ENCODE measurements at places on chromosomes 1 and 21.

GRCh38 chr1:151907363-151908139 is 1.8 kb downstream of the THEM4 start:
- DNase-seq, result no peak

GRCh38 chr1:163410073-163410999 is 88.6 kb downstream of the NUF2 start:
- peak; percentile 41 for DNase-seq

DNA sequence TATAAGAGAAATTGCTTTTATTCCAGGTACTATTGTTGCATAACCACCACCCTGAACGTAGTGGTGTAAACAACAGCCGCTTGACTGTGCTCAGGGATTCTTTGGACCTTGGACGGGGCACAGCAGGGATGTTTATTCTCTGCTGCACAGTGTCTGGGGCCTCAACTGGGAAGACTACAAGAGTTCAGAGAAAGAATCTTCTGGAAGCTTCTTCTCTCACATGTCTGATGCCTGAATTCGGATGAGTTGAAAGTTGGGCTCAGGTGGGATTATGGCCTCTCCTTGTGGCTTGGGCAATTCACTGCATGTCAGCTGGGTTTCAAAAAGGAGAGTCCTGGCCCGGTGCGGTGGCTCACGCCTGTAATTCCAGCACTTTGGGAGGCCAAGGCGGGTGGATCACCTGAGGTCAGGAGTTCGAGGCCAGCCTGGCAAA is 19.0 kb upstream of the SSBP3 start:
- DNase-seq, result no peak

DNA sequence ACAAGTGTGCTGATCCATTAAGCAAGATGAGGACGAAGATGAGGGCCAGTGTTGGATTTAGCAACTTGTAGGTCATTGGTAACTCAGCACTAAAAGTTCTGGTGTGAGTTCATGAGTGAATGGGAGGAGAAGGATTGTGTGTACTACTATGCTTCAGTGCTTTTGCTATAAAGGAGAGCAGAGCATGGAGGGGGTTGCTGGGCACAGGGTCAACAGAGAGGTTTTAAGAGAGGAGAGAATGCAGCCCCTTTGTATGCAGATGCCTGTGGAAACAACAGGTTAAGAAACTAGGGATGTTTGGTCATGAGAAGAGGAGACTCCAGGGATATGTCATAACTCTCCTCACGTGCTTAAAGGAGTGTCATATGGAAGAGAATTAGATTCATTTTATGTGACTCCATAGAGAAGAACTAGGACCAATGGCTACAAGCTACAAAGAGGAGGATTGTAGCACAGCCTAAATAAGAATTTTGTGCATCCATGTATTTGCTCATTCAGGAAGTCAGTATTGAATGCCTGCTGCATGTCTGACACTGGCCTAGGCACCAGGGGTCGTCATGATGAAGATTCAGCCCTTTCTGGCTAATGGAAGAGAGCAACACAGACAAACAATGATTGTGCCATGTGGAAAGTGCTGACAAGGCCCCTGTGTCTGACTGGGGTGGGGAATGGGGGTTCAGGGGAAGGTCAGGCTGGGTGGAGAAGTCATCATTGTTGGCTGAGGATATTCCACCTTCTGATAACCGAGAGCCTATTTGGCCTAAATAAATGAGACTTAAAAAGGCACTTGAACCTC is 53.5 kb downstream of the KIRREL1 start:
- no peak for DNase-seq

GRCh38 chr1:186302381-186302920 is 72.6 kb downstream of the TPR start:
- DNase-seq, result no peak

DNA sequence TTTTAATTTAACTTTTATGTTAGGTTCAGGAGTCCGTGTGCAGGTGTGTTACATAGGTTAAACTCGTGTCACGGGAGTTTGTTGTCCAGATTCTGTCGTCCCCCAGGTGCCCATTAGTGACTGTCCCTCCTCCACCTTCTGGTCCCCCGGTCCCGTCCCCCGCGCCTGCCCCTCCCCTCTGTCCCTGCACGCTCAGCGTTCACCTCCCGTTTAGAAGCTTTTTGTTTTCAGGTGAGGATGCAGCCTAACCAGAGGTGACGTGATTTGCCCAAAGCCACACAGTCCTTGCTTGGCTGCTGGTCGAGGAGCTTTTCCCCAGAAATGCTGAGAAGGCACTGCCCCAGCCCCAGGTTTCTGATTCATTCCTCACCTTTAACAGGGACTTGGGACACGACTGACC is 844 bp downstream of the C1orf146 start:
- DNase-seq, result no peak

- DNase-seq, result no peak
Measured at GRCh38 chr1:27021354-27022031, 8.8 kb upstream of the TENT5B start.

- DNase-seq, result no peak
Measured at GRCh38 chr1:25837262-25837875, 17.6 kb downstream of the MTFR1L start.

DNA sequence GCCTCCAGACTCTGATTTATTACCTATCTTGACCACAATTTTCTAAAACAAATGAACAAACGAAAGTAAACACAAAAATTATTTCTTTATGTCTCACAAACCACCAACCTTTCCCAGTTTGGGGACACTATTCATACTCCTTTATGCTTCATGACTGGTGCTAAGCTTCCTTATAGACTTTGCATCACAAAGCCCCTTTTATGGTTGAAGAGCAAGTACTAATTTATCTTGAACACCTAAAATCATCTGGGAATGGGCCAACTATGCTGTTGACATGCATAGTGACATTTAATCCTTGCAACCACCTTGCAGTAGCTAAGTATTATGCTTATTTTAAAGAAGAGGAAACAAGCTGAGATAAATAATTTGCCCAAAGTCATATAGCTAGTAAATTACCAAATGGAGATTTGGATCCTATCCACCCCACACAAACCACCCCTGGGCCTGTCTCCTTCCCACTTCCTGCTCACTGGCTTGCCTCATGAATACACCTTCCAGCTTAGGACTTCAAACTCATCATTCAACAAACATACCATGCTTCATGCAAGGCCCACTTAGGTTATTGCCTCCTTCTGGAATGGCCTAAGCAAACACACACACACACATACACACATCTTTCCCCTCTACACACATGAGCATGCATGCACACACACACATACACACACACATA is 192.2 kb downstream of the PLPP3 start:
- no peak for DNase-seq

DNA sequence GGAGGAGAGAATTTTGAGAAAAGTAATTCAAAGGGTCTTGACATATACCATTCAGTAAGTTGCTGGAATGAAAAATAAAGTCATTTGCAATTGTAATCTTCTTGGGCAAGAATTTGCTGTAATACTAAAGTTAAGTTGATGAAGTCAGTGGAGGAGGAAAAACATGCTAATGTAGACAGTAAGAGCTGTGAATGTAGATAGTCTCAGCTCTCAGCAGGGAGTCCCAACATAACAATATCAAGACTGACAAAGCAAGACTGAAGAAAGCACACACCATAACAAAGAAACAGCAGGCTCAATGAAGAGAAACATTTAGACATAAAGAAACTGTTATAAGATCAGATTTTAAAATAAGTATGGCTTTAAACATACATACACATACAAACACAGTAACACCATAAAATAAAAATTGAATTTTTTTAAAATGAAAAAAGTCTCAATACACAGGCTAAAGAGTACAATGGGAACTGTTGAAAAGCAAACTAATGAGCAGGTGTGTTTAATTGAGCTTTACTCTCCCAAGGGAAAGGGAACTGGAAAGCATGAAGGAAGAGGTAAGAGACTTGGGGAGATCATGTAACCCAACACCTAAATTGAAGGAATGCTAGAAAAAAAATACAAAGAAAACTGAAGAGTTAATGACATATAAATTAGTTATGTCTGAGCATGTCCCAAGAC is 336.3 kb upstream of the NCAM2 start:
- DNase-seq, result no peak

DNA sequence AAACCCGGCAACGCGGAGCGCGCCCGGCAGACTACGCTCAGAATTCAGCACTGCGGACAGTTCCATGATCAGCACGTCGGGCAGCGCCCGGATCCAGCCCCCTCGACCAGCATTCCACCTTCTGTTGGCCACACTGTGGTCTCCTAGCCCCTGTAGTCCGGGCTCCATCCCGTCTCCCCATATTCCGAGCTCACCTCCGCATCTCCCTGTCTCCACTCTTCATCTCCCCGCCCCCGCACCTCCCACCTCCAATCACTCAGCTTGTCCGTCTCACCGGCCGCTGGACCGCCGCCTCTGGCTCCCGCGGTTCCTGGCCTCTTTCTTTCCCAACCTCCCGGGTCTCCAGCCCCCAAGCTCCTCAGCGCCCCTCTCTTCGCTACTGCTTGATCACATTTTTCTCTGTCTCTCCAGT is 500 bp downstream of the EPHA10 start:
- DNase-seq, result peak; percentile 14

DNA sequence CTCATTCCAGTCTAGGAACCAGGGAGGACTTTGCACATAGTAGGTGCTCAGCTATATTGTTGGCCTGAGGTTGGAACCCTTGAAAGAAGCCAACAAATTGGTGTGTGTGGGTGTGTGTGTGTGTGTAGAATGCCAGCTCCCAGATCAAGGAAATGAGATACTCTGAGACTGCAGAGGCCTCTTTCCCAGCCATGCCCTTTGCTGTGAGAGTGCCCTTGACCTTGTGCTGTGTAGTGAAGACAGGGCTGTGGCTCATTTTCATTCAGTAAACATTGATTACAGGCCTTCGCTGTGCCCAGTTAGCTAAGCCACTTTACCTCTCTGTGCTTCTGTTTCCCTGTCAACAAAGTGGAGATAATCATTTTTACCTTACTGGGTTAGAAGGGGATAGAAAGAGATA is 3.2 kb downstream of the CYP4B1 start:
- no peak for DNase-seq

DNA sequence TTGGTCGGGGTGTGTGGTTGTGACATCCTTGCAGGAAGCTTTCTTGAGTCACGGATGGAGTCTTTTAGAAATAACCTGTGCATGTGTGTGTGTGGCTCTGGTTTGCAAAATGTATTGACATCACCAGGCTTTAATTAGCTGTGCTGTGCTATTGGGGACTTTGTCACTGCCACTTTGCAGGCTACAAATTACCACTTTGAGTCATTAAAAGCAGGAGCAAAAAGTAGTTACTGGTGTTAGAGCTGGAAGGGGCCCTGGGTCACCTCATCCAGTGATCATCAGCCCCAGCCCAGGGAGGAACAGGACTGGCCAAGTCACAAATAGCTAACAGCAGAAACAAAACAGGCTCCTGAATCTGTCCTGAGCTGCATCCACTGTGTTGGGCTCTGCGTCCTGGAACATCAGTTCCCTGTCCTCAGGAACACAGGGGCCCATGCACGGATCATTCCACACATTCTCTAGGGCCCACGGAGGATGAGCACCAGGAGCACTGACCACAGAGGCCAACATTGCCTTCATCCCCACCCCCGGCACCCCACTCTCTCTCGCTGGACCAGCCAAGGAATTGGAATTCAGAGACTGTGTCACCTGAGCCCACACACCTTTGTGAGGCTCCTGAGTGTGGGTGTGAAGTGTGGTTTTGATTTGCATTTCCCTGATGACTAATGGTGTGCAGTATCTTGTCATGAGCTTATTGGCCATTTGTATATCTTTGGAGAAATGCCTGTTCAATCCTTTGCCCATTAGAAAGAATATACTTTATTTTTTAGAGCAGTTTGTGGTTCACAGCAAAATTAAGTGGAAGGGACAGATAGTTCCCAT is 280.1 kb upstream of the C1orf174 start:
- DNase-seq, result no peak

DNA sequence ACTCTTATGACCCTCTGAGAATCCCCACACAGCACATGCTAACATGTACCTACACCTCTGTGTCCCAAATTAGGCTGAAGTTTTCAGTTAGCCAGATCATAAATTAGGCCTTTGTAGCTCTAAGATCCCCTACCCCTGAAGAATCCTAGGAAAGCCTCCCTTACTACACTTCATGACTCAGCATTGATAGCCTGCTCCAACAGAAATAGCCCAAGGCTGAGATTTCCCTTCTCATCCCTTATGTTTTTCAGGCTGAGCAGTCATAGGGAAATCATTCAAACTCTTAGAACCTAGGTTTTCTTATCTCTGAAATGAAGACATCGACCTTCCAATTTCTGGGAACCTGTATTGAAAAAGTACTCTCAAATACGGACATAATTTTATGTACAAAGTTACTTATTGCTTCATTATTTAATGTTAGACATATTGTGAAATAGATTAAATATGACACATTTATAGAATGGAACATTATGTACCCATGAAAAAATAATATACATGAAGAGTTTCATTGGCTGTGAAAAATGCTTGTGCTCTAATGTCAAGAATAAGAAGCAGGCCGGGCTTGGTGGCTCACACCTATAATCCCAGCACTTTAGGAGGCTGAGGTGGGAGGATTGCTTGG is 122.4 kb upstream of the UBE2U start:
- DNase-seq, result no peak

- DNase-seq, result peak; percentile 63
Measured at GRCh38 chr21:29181799-29182470, 51.5 kb downstream of the MAP3K7CL start.

- DNase-seq, result no peak
Measured at GRCh38 chr1:163570071-163570470, 248.3 kb downstream of the NUF2 start.

- DNase-seq, result no peak
Measured at GRCh38 chr1:49050041-49050440, 273.4 kb upstream of the BEND5 start.

GRCh38 chr1:248793592-248793991 is 32.1 kb downstream of the SH3BP5L start:
- DNase-seq, result no peak

GRCh38 chr1:76231320-76231719 is 156.8 kb downstream of the ST6GALNAC3 start:
- DNase-seq, result no peak

GRCh38 chr1:87208931-87209330 is 119.7 kb upstream of the LMO4 start:
- no peak for DNase-seq

DNA sequence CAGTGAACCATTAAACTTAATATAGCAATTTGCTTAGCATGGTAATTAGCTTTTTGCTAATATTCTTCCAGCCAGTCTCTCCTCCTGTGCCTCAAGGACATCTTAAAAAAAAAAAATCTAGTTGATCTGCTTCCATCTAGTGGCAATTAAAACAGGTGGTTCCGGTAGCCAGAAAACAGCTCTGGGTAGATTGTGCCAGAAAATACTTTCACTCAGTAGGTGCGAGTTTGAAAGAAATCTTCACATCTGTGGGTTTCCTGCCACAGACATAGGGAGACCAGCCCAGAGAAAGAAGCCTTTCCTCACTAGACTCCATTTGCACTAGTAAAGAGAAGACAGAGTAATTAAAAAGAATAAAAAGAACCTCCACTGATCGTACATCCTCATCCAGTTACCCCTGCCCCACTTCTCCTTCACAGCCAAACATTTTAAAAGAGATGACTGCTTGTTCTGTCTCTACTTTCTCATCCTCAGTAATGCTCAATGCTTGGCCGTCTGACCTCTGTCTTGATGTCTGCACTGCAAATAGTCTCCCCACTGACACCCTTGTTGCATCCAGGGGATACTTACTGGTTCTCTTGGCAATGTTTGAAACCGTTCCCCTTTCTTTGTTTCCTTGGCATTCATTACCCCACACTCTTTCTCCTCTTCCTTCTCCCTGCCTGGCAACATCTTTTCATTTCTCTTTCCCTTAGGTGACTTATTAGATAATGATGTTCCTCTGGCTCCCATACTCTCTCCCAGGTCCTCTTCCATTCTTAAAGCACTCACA is 16.9 kb downstream of the SELL start:
- DNase-seq, result no peak

- DNase-seq, result no peak
Measured at GRCh38 chr1:69929308-69930057, 275.9 kb downstream of the LRRC40 start.
